ENCODE measurements at places on chromosomes 4 and X. TPM values are rescaled to one million over a fixed set of nuclear protein-coding genes. Genes with fewer than 3 reads are reported as not detected.

- no peak for DNase-seq
These were observed 40.7 kb upstream of the ARMCX5 start for GRCh38 chrX:102558607-102559006.

DNA sequence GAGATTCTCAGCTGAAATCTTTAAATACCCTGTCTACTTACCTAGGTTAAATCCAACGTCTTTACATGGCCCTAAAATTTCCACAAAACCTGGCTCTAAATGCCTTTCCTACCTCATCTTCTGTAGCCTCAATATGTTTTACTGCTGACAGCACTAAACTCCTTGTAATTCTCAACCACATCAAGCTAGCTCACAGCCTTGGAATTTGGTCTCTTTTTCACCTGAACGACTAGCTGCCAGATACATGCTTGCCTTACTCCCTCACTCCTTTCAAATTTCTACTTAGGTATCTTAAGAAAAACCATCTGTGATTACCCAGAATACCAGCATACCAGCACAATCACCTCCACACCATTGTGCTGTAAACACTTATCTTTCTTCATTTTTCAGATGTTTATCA lies 635.6 kb upstream of the PCDH10 start:
- no peak for DNase-seq

DNA sequence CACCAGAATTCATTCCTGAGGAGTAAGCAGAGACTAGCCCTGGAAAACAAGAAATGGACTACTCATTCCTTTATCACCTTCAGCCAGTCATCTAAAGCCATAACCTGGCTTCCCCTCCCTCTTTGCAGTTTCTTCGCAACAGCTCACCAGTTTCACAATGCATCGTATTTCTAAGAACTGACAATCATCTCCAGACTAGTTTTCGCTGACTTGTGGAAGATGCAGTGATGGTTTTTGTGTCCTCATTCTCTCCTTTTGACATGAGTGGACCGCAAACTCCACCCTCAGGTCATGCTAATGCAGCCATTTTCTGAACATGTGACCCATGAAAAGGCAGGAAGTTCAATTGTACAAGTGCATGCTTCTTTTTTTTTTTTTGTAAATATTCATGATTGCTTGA lies 1203.5 kb downstream of the PCDH7 start:
- no peak for DNase-seq

- no peak for DNase-seq
These were observed 36.7 kb downstream of the ARX start for GRCh38 chrX:24979081-24979480.

DNA sequence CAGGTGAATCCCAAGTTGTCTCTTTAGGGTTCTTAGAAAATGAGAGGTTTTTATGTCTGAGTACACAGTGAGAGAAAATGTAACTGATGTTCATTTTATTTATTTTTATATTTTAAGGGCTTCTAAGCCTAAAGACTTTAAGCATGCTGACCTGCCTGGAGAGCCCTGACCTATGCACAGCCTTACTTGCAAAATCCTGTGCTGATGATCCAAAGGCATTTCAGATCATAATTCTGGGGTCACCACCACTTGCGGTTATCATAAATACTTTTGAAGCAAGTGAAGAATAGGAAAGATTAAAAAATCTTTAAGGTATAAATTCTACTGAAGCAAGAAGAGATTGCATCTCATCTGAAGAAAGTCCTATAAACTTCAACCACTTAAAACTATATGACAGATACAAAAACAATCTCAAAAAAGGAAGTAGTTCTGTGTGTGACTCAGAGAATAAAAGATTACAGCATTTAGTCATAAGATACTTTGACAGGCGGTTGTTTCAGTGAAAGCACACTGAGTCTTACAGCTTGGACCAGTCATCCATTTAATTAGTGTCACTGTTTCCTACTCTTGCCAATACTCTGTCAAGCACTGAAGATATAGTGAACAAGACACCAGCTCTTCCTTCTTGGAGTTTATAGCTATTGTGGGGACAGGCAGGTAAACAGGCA lies 245.2 kb upstream of the DIPK2B start:
- no peak for DNase-seq

GRCh38 chr4:10454726-10455125 lies 2.5 kb downstream of the ZNF518B start:
- DNase-seq = no peak

GRCh38 chrX:3815896-3816664 lies 102.6 kb upstream of the PRKX start:
- peak; percentile 63 for DNase-seq

GRCh38 chrX:2351999-2352995 lies 148.5 kb downstream of the DHRSX start:
- DNase-seq = no peak

PTTG2 gene
- 0.46 TPM for total RNA-seq

- DNase-seq = peak; percentile 84
These were observed 16.2 kb downstream of the ZFYVE28 start for GRCh38 chr4:2402048-2402842.

- DNase-seq = no peak
These were observed 220.0 kb downstream of the ENOX2 start for GRCh38 chrX:130682990-130683389.

GRCh38 chrX:123871309-123871708 lies 11.5 kb downstream of the XIAP start:
- no peak for DNase-seq

PNCK gene
- total RNA-seq = 14.2 TPM

VCX3B gene
- total RNA-seq = not detected

- no peak for DNase-seq
These were observed 10.7 kb upstream of the ADH5 start for GRCh38 chr4:99099311-99099710.

DNA sequence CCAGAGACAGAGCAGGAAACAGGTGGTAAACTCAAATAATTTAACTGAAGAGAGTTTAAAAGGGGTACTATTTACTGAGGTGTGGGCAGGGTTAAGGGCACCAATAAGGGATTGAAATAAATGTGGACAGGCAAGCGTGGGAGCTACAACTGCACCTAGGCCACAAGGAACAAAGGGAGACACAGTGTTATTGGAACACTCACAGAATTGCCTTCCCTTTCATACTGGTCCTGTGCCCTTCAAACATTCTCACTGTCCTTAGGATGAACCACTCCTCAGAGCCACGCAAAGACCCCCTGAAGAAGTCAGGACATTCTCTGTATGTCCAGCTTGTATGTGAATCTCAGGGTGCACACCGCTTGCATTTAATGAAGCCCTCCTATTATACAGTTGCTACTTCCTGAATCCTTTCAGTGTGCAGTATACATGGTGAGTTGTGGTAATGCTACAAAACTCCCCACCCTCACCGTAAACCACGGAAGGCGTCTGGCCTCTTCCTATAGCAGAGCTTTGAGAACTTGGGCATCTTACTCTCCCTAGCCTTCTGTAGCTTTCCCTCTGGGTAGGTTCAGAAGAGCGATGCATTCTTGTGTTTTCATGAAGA lies 9.6 kb upstream of the MRPL1 start:
- no peak for DNase-seq

DNA sequence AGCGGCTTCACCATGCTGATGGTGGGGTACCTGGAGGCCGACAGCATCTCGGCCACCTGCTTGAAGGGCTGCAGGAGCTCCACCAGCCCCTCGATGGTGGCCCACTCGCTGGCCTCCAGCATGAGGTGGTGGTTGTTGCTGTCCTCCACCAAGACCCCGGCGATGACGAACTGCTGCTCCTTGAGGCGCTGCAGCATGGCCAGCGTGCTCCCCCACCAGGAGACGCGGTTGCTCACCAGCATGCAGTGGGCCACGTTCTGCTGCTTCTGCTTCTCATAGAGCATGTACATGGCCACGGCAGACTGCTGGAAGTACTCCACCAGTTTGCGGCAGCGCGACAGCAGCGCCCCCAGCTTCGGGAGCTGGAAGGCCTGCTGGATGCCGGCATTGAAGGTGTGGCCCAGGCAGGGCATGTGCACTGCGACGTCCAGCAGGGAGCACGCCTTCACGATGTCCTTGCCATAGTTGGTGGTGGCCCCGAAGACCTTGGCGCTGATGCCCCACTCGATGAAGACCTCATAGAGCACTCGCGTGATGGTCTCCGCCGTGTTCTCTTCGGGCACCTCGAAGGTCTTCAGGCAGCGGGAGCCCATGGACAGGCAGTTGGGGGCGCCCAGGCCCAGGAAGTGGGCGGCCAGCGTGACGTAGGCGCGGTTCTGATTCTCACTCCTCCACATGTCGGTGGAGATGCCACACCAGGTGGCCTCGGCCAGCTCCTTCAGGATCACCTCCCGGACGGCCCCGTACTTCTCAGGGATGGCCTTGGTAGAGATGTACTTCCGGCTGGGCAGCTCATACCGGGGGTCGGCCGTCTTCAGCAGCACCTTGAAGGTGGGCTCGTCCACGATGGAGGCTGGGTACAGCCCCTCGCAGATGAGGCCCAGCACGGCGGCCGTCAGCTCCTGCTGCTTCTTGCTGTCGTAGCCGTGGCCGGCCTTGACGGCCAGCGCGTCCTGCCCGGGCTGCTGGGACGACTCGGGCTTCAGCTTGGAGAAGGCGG lies 11.0 kb downstream of the DHRSX start:
- no peak for DNase-seq

DNA sequence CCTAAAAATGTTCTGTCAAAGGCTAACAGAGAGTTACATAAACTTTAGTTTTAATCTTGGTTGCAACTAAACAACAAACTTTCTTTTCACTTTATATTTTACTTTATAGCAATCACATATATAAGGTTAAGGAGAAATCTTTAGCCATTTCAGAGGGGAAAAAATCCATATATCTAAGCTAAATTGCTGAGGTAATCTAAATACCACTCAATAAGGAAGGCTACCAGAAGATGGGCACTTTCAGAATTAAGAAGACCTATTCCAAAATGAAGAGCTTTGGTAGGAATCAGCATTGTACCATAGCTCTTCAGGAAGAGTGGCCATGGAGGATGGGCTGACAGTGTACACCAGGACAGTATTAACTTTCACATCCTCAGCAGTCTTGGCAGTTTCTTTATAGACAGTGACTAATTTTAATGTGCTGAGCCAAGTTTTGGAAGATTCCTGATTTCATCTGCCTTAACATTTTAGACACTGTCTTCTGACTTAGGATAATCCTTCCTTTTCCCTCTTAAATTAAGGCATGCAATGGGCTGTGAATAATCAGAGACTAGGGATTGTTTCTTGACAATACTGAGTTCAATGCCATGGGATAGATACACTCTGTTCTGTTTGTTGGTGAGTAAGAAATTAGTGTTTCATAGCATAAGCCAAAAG lies 7.1 kb downstream of the FAT4 start:
- no peak for DNase-seq

- no peak for DNase-seq
These were observed 100.2 kb upstream of the PGRMC2 start for GRCh38 chr4:128387600-128388351.

GRCh38 chrX:86066998-86067397 lies 19.6 kb upstream of the CHM start:
- DNase-seq = no peak

- peak; percentile 68 for DNase-seq
These were observed 173.9 kb upstream of the KLF3 start for GRCh38 chr4:38489924-38490639.

DNA sequence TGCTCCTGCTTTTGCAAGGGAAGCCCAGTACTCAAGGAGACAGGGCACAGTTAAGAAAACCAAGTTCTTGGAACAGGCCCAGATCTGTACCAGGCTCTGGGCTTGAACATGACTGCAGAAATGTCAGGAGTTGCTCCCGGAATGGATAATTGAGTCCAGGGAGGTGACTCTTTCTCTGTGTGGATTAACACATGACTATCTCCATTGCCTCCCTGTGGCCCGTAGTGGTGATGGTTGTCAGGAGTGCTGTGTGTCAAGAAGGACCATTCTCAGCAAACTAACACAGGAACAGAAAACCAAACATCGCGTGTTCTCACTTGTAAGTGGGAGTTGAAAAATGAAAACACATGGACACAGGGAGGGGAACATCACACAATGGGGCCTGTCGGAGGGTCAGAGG lies 39.9 kb downstream of the CCKAR start:
- DNase-seq = no peak
